Upper lobe of left lung (tissue), 6 donors: ENCODE measurements at places on chromosomes 2 and 18.

- no peak for DNase-seq
These were observed 92.4 kb downstream of the CABLES1 start for GRCh38 chr18:23227726-23228070.

GRCh38 chr18:46466234-46467160 is 190.5 kb downstream of the LOXHD1 start:
- DNase-seq: no peak

GRCh38 chr2:71905205-71905604 is 242.5 kb downstream of the CYP26B1 start:
- no peak for DNase-seq

GRCh38 chr2:206336861-206337260 is 62.4 kb downstream of the ZDBF2 start:
- no peak for DNase-seq

- no peak for DNase-seq
These were observed 283.1 kb downstream of the PHLPP1 start for GRCh38 chr18:62998443-62998842.

GRCh38 chr2:96093528-96093927 is 22.8 kb downstream of the ADRA2B start:
- no peak for DNase-seq
